ENCODE measurements at places on chromosomes 11 and 22. TPM values are rescaled to one million over a fixed set of nuclear protein-coding genes. Genes with fewer than 3 reads are reported as not detected.

- no peak for DNase-seq
Observed at GRCh38 chr11:126573325-126573978, 218.0 kb downstream of the ST3GAL4 start.

Gene FBXO7
- total RNA-seq, result 89.5 TPM

Gene LGR4
- 3.9 TPM for total RNA-seq

Gene ADAMTS8
- not detected for total RNA-seq

DNA sequence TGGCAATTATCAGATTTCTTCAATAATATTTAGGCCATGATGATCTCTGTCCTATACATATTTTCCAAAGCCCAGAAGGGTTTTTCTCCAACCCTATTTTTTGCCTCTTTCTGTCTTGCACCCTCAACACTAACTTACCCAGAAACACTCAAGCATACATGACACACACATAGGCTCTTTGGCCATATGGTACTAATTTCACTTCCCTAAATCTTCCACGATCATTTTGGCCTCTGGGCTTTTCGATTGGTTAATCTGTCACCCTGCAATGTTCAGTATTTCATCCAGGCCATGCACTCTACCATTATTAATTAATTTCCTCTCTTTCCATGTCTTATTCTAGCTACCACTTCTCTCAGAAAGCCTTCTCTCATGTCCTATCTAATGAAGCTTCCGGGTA lies 59.8 kb downstream of the LUZP2 start:
- DNase-seq, result no peak

Gene RIBC2
- 0.58 TPM for total RNA-seq

DNA sequence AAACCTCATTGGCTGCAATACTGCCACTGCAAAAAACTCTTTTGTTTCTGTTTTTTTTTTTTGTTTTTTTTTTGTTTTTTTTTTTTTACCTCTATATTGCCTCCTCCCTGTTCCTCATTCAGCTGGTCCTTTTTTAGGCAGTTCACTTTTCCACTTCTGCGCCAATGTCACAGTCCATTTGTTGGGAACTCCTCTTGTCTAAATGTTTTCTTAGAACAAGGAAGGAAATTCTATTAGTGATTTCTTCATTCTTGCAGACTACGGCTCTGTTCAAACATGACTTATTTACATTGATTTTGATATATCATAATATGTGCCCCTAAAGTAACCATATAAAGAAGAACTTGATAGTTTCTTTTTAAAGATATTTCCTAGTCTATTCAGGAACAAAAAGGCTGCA lies 2.9 kb downstream of the FAM118B start:
- DNase-seq, result no peak

GRCh38 chr22:29309332-29310064 lies 3.0 kb downstream of the GAS2L1 start:
- no peak for DNase-seq

GRCh38 chr11:119941171-119941570 lies 196.7 kb downstream of the TRIM29 start:
- DNase-seq, result no peak

All from LHCN-M2 (cell line).